A549 treated with RU486 at 1 μM for 4 hours (cell line): ENCODE measurements at places on chromosomes 16 and 17. TPM values are rescaled to one million over a fixed set of nuclear protein-coding genes. Genes with fewer than 3 reads are reported as not detected.

MYO15B gene
- 33.4 to 72.6 TPM (median 52.6 TPM) in 5 replicates for total RNA-seq

TNFRSF13B gene
- not detected in 5 replicates for total RNA-seq

CD300LB gene
- 0.05 to 0.13 TPM (median 0.07 TPM) in 3 of 5 replicates, not detected in the others for total RNA-seq

FBF1 gene
- 5.4 to 9.8 TPM (median 7.7 TPM) in 5 replicates for total RNA-seq

TM4SF5 gene
- total RNA-seq = 0.41 to 1.1 TPM (median 0.82 TPM) in 5 replicates

RHBDL1 gene
- total RNA-seq = 0.67 to 1.7 TPM (median 1.4 TPM) in 5 replicates
